ENCODE measurements at places on chromosomes 12 and 14. TPM values are rescaled to one million over a fixed set of nuclear protein-coding genes. Genes with fewer than 3 reads are reported as not detected.

The DNAJC22 gene
- total RNA-seq = 0.05 TPM

The TAS2R8 gene
- total RNA-seq = not detected

The GRIN2B gene
- not detected for total RNA-seq

The NKX2-1 gene
- not detected for total RNA-seq

The BRI3BP gene
- 22.7 TPM for total RNA-seq

The KRT83 gene
- not detected for total RNA-seq

The EEA1 gene
- 16.1 TPM for total RNA-seq

The FLRT2 gene
- total RNA-seq = not detected

The WNT5B gene
- 1.4 TPM for total RNA-seq

The IL22 gene
- total RNA-seq = 3.8 TPM

The HHIPL1 gene
- total RNA-seq = 0.10 TPM

DNA sequence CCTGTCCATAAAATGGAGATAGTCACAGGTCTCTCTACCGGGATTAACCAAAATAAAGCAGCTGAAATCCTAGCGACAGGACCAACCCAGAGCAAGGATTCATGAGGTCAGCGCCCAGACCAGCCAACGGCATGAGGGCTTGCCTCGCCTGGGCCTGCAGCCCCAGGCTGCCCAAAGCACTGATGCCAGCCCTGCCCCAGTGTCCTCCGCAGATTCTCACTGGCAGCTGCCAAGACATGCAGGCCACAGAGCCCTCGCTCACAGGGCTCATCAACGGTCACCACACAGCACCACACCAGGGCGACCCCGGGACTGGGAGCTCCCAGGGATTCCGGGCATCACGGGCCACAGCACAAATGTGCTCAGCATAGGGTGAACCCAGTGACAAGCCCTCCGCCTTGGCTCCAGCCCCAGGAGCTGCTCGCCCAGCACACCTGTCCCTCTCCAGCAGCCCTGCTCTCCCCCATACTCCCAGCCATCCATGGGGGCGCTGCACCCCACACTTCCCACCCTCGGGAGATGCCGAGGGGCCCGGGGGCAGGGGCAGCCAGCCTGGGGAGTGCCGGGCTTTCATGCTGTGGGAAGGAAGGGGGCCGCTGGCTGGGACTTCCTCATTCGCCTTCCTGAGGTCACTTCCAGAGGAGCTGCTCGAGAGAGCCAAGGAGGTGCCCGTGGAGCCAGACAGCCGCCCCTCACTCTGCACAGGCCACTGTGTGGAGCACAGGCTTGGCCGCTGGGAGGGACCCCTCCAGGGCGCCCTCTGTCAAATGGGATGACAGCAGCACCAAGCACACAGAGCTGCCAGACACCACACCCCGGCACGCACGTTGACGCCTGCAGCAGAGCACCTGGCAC, 14.1 kb downstream of the RAB35 start:
- no peak for DNase-seq
- peak overlapping the region; percentile 67 for H3K27ac ChIP-seq

GRCh38 chr14:26870722-26871617, 273.1 kb upstream of the NOVA1 start:
- H3K4me1 ChIP-seq = no peaks in the 10 kb centered on the region
- no peak overlapping the region for H3K27ac ChIP-seq
- H3K27me3 ChIP-seq = no peaks in the 10 kb centered on the region
- no peak overlapping the region for H3K4me3 ChIP-seq

DNA sequence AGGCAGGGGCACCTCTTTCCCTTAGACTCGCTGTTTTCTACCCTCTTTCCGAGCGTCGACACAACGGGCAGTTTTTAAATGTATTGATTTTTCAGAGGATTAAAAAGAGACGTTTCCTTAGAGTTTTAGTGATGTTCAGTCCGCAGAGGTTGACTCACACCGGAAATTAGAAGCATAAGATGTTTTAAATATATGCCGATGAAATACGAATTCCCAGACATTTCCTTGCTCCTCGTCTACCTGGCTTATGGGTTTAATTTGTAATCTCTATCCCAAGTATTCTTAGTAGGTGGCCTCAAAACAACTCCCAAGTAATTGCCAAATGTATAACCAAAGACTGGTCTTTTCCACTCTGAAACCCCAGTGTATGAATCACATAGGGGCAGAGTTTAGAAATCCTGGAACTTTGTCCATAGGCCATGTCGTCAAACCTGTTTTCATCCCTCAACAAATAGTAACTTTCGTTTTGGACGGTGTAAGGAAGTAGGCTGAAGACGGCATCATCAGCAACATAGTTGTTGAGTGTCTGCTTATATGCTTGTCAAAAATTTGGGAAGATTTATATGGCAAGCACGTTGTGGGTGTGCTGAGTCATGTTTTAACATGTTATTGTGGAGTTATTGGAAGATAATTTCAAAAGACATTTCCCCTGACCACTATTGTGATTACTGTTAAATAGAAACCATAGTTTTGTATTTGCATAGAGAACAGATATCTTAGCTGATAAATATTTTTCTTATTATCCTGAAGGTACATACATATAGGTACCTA, 824 bp downstream of the TBK1 start:
- peak overlapping the region; percentile 84 for H3K4me3 ChIP-seq
- DNase-seq = no peak
- peaks cover 50% of the 10 kb centered on the region for H3K4me1 ChIP-seq
- peak overlapping the region; percentile 86 for H3K27ac ChIP-seq

DNA sequence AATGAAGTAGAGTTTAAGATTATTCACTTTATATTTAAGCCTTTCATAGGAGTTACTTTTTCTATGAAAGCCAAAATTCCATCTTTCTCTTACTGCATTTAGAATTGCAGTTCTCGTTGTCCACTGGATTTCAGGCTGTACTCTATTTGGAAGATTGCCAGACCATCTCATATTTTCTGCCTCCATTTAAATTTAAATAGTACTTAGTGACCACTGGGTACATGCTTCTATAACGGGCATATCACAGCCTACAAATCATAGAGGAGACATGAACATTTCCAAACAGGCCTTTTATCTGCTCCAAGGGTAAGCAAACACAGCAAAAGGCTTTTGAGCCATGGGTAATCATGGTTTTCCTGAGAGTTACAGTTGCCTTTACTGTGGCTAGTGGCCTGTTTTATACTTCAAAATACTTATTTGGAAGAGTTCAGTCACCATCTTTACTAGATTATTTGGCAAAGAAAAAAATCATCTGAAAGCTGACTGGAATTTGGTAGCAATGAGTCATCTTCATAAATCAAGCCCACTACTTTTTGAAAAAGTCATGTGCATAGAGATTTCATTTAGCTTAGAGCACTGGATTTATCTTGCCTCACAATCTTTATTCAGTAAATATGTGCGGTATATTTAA, 15.7 kb downstream of the ANO6 start:
- H3K36me3 ChIP-seq = peaks cover 20% of the 10 kb centered on the region
- no peaks in the 10 kb centered on the region for H3K27me3 ChIP-seq
- H3K4me1 ChIP-seq = peaks cover 38% of the 10 kb centered on the region

- no peak overlapping the region for H3K4me3 ChIP-seq
- peaks cover 9% of the 10 kb centered on the region for H3K36me3 ChIP-seq
- H3K27ac ChIP-seq = no peak overlapping the region
- H3K4me1 ChIP-seq = no peaks in the 10 kb centered on the region
- no peaks in the 10 kb centered on the region for H3K27me3 ChIP-seq
Measured at GRCh38 chr14:56590535-56590960, 10.9 kb downstream of the TMEM260 start.

DNA sequence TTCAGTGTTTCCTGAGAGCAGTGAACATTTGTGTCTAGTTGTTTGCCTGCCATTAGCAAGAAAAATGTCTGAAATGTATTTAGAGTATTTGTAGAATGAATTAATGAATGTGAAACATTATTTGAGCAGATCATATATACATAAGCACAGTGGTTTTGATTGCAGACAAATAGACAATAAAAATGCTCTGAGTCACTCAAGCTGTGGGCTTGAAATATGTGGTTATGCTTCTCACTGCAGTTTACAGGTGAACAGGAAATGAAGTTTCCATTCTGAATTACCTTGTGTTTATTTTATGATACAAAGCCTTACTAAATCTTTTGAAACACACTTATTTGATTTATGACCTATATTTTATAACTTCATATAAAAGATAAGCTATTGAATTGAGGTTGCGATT, 827.7 kb downstream of the TMTC2 start:
- DNase-seq = no peak
- H3K27ac ChIP-seq = no peak overlapping the region
- H3K4me1 ChIP-seq = no peaks in the 10 kb centered on the region

- H3K4me3 ChIP-seq = no peak overlapping the region
- H3K27ac ChIP-seq = no peak overlapping the region
- H3K4me1 ChIP-seq = no peaks in the 10 kb centered on the region
- H3K36me3 ChIP-seq = no peaks in the 10 kb centered on the region
- peaks cover 31% of the 10 kb centered on the region for H3K27me3 ChIP-seq
Measured at GRCh38 chr14:60206249-60206670, 41.1 kb upstream of the DHRS7 start.

- H3K27me3 ChIP-seq = peaks cover 93% of the 10 kb centered on the region
- peak overlapping the region; percentile 25 for H3K4me3 ChIP-seq
- no peak for DNase-seq
- H3K4me1 ChIP-seq = peaks cover 11% of the 10 kb centered on the region
Measured at GRCh38 chr12:53956251-53956887, 1.7 kb downstream of the HOXC12 start.

- H3K4me1 ChIP-seq = peaks cover 29% of the 10 kb centered on the region
- no peaks in the 10 kb centered on the region for H3K27me3 ChIP-seq
- H3K27ac ChIP-seq = no peak overlapping the region
- H3K4me3 ChIP-seq = no peak overlapping the region
- DNase-seq = no peak
Measured at GRCh38 chr12:8048906-8049305, 16.4 kb downstream of the FOXJ2 start.

GRCh38 chr14:83992857-83993256, 1537.1 kb upstream of the FLRT2 start:
- no peaks in the 10 kb centered on the region for H3K27me3 ChIP-seq
- no peak overlapping the region for H3K4me3 ChIP-seq
- H3K4me1 ChIP-seq = no peaks in the 10 kb centered on the region
- H3K27ac ChIP-seq = no peak overlapping the region
- H3K36me3 ChIP-seq = no peaks in the 10 kb centered on the region

DNA sequence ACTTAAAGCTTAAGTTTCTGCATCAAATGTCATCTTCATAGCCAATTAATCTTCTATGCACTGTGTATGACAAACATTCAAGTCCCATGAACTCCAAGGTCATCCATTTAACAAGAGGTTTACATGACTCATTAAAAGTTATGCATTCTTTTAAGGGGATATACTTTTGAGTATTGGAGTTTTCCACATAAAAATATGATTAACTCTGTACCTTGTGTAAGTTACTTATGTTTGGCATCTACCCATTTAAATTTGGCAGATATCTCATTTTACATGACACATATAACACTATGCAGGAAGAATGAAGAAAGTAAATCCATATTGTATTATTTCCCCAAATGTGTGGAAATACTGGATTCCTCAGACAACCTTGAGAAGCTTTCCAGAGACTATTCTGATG, 240.2 kb downstream of the PAX9 start:
- H3K27me3 ChIP-seq = no peaks in the 10 kb centered on the region
- no peaks in the 10 kb centered on the region for H3K4me1 ChIP-seq
- DNase-seq = no peak

DNA sequence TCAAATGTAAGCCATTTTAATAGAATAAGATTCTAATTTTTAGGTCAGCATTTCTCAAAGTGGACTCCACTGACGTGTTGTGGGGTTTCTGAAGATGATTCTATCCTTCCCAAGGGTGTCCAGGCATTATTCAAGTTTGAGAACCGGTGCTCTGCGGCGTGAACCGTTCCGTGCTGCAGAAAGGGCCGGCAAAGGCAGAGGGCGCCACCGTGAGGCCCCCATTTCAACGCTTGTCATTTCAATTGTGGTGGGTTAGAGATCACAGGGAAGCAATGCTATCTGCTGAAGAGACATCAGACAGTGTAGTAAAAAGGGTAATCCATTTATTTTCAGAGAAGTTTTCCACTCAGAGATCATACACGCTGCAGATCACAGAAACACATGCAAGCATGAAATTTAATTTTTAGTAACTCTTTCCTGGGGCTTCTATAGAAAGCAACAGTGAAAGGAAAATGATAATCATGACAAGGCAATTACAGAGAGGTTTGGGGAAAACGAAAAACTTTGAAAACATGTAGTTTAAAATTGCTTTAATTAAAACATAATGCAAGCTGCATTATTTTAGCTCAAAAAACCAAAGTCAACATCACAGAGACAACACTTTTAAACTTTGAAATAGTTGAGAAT, 201.7 kb downstream of the EXOC5 start:
- no peaks in the 10 kb centered on the region for H3K36me3 ChIP-seq
- no peak overlapping the region for H3K27ac ChIP-seq
- peaks cover 22% of the 10 kb centered on the region for H3K27me3 ChIP-seq
- no peaks in the 10 kb centered on the region for H3K4me1 ChIP-seq
- DNase-seq = peak; percentile 38

- H3K4me3 ChIP-seq = no peak overlapping the region
- no peak overlapping the region for H3K27ac ChIP-seq
- peaks cover 6% of the 10 kb centered on the region for H3K36me3 ChIP-seq
- peaks cover 17% of the 10 kb centered on the region for H3K4me1 ChIP-seq
- peaks cover 16% of the 10 kb centered on the region for H3K27me3 ChIP-seq
Measured at GRCh38 chr14:71163050-71163841, 256.0 kb downstream of the PCNX1 start.

- no peaks in the 10 kb centered on the region for H3K4me1 ChIP-seq
- H3K27me3 ChIP-seq = peaks cover 6% of the 10 kb centered on the region
- H3K27ac ChIP-seq = no peak overlapping the region
- H3K4me3 ChIP-seq = no peak overlapping the region
- no peak for DNase-seq
Measured at GRCh38 chr14:76267322-76268046, 108.5 kb upstream of the ESRRB start.

DNA sequence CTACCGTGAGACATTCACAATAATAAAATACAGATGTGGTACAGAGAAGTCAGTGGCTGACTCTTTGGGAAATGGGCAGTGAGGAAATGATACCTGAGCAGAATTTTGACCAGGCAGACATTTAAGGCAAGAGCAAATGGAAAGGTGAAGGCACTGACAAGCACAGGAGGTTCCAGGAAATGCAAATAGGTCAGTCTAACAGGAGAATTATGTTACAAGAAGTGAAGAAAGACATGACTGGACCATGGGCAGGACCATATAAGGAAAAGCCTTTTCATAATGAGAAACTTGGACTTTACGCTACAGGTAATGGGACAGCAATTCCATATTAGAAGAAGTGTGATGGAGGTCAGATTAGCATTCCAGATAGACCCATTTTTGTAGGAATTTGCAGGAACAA, 338.9 kb downstream of the PDZRN4 start:
- H3K36me3 ChIP-seq = no peaks in the 10 kb centered on the region
- H3K27me3 ChIP-seq = no peaks in the 10 kb centered on the region
- H3K4me3 ChIP-seq = no peak overlapping the region
- DNase-seq = no peak

DNA sequence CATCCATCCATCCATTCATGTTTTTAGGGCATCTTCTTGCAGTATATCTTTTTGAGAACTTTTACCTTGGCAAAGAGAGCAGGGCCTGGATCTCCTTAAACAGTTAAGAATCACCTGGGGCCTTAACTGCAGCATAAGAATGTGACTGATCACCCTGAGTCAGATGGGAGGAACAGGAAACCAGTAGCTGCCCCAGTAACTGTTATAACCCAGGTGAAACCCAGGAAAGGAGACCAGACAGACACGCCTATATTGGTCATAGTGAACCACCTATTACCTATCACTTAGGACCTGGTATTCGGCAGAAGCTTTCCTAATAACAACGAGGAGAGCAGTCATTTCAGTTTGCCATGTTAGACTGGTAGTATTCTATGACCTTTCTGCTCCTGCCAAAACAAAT, 43.4 kb upstream of the NR2C1 start:
- no peak for DNase-seq
- H3K36me3 ChIP-seq = no peaks in the 10 kb centered on the region
- no peak overlapping the region for H3K4me3 ChIP-seq
- H3K27me3 ChIP-seq = no peaks in the 10 kb centered on the region
- peak overlapping the region; percentile 56 for H3K27ac ChIP-seq

- peaks cover 49% of the 10 kb centered on the region for H3K36me3 ChIP-seq
- peak overlapping the region; percentile 95 for H3K4me3 ChIP-seq
- peak; percentile 83 for DNase-seq
- H3K27ac ChIP-seq = peak overlapping the region; percentile 100
Measured at GRCh38 chr12:62260733-62261683, 804 bp downstream of the USP15 start.
